ENCODE measurements at places on chromosomes 11 and 22.

DNA sequence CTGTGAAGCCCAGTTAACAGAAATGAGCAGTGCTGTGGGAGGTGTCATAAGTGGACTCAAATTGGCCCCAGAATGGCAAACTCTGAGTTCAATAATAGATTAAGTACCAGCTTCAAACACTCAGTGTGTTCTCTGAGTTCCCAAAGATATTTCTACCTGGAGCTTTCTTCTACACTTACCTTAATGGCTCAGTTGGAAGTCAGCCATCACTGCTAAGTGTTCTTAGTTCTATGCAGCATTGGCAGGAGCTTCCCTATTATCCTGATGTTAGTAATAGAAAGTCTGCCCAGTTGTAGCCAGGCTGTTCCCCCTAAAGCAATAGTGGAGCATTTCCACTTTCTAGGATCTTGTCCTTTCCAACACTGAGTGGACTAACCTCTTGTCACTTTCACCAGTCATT, 9.7 kb upstream of the PIK3IP1 start:
- no peak for DNase-seq

- no peak for DNase-seq
Observed at GRCh38 chr22:18063306-18063705, 14.5 kb upstream of the PEX26 start.

DNA sequence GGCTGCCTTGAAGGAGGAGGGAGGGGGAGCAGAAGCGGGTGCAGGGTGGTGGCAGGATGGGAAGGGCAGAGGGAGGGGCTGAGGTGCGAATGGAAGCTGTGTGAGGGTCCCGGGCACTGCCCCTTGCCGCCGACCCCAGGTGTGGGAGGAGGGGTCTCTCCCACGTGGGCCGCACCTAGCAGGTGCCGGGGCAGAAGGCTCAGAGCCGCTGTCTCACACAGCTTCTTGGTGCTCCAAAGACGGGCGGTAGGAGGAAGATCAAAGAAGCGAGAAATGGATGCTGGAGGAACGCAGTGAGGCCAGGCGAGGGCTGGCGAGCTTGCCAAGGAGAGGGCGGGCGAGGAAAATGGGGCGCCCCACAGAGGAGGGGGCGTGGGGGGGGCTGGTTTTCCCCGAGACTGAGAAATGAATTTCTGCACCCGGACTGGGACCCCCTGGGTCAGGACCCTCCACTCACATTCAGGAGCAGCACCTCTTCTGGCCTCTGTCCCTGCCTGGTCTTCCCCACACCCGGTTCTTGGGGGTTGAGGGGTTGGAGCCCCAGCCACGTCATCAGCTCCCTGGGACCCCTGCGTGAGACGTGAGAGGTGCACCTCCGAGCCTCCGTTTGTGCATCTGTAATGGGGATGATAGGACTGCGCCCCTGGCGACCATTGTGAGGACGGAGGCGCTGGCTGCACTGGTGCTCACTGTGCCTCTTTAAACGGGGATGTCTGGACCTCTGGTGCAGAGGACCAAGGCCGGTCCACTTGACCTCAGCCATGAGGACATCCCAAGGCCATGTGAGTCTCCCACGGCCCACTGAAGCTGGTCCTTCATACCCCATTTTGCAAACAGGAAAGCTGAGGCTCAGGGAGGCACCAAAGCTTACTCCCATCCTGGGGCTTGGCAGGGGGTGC, 16.8 kb downstream of the LSP1 start:
- no peak for DNase-seq

DNA sequence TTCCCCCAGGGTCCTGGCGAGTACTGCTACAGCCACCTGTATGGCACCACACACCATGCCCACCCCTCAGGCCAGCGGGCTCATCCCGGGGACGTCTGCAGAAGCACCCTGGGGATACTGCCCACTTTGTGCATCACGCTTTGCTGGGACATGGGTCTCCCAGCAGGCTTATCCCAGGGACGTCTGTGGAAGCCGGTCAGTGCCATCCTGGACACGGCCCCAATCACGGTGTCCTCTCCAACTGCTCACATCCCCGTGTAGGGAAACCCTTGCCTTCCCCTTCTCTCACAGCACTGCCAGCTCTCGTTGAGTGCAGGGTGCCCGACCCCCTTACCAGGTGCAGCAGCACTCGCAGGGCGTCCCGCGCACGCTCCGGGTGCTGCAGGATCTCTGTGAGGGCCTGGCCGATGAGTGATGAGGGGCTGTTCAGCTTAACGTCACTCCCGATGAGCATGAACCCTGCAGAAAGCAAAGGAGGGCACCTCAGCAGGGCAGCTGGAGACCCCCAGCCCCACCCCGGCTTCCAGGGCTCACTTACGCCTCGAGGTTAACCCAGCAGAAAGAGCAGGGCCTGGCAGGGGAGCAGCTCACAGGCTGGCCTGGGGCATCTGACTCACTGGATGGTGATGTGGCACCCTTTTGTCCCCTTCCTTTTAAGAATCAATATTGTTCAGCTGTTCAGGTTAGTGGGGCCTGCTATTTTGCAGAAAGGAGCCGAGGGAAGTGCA, 76.9 kb upstream of the PITPNB start:
- DNase-seq: no peak

GRCh38 chr11:12390687-12391110, 13.3 kb downstream of the PARVA start:
- no peak for DNase-seq

- DNase-seq: no peak
Observed at GRCh38 chr11:130874955-130875531, 41.2 kb downstream of the SNX19 start.

Data from CMK (cell line).